ENCODE measurements at places on chromosomes 3 and 15. TPM values are rescaled to one million over a fixed set of nuclear protein-coding genes. Genes with fewer than 3 reads are reported as not detected.

CACNA2D2 gene
- total RNA-seq: 2.8 TPM

OSBPL10 gene
- total RNA-seq: 6.3 TPM

CHRFAM7A gene
- total RNA-seq: 0.17 TPM

TMEM207 gene
- total RNA-seq: not detected

GOLGA8T gene
- not detected for total RNA-seq

LINGO1 gene
- 2.2 TPM for total RNA-seq

GRM7 gene
- total RNA-seq: not detected

SAMMSON gene
- total RNA-seq: 2.1 TPM

UROC1 gene
- not detected for total RNA-seq

LMLN gene
- total RNA-seq: 4.7 TPM

- no peak for DNase-seq
Observed at GRCh38 chr15:95085056-95085455, 853.7 kb downstream of the MCTP2 start.

DNA sequence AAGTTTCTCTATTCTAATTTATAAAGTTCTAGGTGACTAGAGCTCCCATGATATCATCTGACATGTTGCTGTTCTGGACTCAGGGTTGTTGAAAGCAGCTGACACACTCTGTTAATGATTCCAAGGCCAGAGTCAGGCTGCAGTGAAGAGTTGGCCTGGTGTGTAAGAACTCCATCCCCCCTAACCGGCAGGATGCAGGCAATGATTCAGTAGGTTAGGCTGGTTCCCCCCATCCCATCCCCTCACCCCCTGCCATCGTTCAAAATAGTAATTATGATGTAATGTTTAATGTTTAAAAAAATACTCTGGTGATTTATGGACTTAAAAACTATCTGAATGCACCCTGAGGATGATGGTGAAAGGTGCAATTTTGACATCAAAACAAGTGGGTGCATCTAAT, 4.6 kb upstream of the TRIM71 start:
- no peak for DNase-seq

DNA sequence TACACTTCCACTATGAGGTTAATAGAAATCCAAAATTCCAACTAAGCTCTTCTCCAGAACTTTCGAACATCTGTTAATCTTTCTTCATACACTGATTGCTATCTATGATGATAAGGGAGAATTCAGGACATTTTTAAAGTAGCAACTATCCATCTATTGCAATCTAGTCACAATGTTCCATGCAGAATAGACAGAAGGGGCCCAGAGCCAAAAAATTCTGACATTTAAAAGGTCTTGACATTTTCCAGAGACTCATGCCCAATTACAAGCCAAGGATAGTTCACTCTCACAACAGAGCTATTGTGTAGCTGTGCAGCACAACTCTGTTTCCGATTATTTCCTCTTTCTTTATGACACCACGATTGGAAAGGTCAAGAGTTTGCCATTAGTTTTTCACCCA, 999.7 kb upstream of the ALCAM start:
- no peak for DNase-seq

GRCh38 chr15:57343498-57343897, 32.8 kb upstream of the CGNL1 start:
- DNase-seq: no peak

DNA sequence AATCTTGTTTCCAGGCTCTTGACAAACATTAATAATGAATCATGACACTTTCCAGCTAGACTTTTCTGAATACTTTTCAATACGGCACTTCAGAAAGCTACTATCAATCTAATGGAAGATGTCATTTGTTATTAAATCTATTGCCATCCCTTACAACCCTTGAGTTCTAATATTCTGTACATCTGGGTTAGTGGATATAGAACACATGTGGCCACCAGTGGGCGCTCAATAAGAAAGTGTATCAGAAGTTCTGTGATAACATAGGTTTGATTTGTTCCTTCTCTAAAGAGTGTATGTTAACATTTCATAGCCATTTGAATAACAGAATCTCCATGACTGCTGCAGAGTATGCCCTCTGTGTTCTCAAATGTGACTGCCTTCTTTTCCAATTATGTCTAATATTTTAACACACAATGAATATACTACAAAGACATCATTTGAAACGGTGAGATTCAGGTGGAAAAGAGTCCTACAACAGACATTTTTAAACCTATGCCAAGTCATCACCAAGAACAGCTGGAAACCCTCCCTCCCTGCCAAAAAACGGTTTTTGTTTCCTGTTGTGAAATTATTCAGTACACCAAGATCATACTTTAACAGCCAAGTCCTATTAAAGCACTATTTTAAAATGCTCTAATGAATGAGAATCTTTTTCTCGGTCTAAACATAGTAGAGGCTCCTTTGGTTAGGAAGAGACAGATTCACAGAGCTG, 22.2 kb downstream of the ALDH1A2 start:
- no peak for DNase-seq

DNA sequence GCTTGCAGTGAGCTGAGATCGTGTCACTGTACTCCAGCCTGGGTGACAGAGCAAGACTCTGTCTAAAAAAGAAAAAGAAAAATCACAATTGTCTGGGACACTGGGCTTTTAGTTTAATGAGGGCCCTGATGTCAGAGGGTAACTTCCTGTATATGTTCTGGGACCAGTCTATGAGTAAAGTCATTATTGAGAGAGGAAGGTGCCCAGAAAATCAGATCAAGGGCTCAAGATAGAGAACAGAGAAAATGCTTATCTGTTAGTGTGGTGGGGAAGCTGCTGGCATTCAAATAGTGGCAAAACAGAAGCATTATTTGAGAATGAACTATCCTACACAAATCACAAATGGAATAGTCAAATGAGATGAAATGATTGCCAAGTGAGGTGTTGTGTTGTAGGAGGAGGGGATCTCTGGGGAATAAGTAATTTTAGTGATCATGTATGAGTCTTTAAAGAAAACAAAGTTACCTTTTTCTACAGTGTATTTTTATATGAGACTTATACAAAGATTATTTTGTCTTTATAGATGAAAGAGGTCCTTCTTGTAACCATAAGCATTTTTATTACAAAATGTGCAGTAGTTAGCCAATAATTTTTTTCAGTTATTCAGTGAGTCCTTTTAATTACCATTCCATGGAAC, 13.4 kb downstream of the ARIH2 start:
- DNase-seq: no peak

DNA sequence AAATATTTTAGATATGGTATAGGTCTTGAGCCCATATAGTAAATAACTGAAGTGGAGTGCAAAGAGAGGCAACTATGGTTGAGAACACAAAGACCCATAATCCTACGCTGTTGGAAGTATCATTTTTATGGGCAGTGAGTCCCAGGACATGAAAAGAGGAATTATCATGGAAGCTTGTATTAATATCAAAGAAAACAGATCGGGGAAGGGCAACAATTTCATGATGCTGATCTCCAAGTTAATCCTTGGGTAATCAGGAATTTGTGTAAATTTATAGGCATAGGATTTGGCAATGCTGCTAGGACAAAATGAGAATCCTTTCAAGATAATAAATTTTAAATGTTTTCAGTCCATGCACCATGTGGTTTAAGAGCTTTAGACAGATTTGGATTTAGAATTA, 40.2 kb upstream of the PYDC2 start:
- DNase-seq: no peak

DNA sequence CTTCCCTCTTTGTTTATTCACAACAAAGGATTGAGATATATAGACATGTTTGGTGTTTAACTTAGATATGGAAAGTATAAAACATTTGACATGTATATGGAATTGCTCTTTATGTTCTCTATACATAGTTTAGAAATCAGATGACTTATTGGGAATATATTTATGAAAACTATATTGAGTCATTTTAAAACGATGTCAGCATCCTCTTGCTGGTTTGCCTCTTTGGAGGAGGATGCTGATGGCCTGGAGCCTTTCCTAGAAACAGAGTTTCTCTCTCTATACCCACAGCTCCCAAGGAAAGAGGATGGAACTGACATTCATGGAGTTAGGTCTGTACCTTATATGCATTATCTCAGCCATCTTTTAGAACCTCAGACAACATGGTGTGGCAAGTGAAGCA, 40.3 kb downstream of the ZBTB38 start:
- DNase-seq: no peak

GRCh38 chr3:35565048-35565447, 74.3 kb upstream of the ARPP21 start:
- DNase-seq: no peak

GRCh38 chr3:37734886-37735285, 126.8 kb upstream of the CTDSPL start:
- DNase-seq: no peak

- no peak for DNase-seq
Observed at GRCh38 chr3:43196721-43197120, 89.6 kb upstream of the SNRK start.

DNA sequence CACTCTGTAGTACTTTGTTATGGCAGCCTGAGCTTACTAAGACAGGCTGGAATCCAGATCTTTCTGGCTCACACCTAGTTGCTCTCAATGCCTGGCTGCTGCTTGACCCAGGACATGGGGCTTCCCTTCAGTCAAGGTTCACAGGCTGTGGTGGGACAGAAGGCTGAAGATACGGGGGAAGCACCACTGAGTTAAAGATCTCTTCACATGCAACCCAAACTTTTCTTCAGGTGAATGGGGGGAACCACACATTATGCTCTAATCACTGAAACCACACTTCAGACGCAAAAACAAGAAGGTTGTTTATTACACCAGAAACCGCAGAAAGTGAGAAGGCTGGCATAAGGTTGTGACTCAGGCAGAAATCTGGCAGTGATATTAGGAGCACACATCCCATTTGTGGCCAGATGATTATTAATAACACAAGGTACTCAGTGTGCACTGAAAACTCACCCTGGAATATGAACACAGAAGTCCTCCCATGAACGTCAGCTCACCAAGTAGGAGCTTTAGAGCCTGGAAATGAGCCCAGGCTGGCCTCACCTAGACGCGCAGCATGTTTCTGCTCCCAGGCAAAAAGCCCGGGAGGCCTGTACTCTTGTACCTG, 230.5 kb upstream of the CHRNA7 start:
- no peak for DNase-seq

DNA sequence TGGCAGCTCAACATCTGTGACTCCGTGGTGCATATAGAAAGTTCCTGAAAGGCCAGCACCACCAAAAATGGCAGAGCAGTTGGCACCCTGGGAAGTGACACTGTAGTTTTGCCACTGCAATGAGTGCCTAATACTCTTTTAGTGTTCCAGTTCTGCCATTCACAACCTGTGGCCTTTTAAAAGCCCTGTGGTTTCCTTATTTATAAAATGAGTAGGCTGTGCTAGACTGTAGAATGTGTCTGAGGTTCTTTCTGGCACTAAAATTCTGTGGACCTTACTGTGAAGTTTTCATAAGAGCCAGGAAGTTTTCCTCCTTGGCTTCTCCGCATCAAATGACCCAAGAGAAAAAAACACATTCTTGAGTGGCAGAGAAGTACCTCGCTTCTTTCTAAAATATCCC, 74.1 kb downstream of the MME start:
- DNase-seq: no peak

- DNase-seq: no peak
Observed at GRCh38 chr15:96362755-96363651, 32.5 kb downstream of the NR2F2 start.

- no peak for DNase-seq
Observed at GRCh38 chr15:60353245-60353920, 44.4 kb downstream of the ANXA2 start.

GRCh38 chr3:9351709-9352126, 11.1 kb upstream of the THUMPD3 start:
- no peak for DNase-seq

DNA sequence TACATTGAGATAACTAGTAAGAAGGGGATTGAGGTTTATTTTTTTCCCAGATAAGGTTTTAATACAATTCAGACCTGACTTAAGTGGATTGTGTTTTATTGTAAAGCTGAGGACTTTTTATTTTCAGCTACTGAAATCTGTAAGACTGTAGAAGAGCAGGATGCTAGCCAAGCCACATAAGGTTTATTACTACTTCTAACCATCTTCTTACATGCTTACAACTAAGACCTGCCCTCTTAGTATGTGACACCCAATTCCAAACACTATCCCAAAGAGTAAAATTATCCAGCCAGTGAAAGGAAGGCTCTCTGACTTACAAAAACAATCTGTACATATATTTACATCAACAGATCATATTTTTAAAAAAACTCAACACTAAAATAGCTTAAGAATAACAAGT, 564.5 kb upstream of the NAALADL2 start:
- no peak for DNase-seq

DNA sequence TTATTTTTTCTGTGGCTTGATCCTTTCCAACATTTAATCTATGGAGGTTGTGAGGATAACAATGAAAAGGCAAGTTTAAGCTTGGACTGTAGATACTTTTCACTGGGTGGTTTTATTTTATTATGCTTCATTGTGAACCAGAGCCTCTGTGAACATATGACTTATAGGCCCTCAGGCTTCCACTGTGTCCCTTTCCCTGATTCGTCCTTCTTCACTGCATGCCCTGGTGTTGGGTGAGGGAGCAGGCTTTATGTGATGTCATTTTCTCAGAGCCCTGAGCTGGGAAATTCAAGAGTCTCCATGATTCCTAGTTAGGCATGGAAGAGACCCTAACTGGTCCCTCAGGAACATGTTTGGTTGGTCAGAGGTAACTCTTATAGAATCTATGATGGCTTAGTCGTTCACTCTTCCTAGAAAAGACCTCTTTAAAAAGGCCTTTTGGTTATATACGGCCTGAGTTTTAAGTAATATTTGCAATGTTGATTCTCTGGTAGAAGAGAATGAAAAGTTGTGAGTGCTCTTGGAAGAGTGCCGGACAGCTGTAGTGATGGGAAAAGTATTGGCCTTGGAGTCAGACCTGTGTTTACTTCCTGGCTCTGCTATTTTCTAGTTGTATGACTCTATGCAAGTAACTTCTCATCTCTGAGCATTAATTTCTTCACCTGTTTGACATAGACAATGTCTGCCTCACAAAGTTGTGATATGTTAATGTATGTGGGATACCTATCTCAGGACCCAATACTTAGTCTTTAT, 168.4 kb downstream of the LPP start:
- no peak for DNase-seq

GRCh38 chr15:50884540-50884939, 23.9 kb upstream of the AP4E1 start:
- DNase-seq: no peak

- no peak for DNase-seq
Observed at GRCh38 chr15:76565366-76565765, 228.8 kb downstream of the ISL2 start.

- DNase-seq: no peak
Observed at GRCh38 chr3:119548341-119548740, 11.1 kb downstream of the CD80 start.

DNA sequence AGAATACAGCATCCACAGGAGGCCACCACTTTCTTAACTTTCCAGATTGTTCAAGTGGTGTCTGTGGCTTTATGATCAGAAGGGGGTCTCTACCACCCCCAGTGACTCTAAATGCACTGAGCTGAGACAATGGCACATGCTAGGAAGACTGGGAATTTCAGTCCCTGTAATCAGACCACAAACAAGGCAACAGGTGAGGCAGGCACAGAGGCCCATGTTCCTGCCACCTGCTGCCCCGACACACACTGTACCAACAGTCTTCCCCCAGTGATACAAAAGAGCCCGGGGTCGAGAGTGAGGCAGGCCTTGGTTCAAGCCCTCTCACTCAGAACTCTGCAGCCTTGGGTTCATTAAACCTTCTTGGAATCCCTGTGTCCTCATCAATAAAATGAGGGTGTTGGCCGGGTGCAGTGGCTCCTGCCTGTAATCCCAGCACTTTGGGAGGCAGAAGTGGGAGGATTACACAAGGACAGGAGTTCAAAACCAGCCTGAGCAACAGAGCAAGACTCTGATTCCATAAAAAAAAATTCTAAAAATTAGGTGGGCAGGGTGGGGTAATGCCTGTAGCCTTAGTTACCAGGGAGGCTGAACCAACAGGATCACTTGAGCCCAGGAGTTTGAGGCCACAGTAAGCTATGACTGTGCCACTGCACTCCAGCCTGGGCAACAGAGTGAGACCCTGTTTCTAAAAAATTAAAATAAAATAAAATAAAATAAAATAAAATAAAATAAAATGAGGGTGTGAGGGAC, 55.8 kb downstream of the ADCY5 start:
- DNase-seq: no peak

All from esophagus muscularis mucosa (tissue), 4 donors.